Right lobe of liver (tissue), 6 donors: ENCODE measurements at places on chromosomes 1 and 21.

DNA sequence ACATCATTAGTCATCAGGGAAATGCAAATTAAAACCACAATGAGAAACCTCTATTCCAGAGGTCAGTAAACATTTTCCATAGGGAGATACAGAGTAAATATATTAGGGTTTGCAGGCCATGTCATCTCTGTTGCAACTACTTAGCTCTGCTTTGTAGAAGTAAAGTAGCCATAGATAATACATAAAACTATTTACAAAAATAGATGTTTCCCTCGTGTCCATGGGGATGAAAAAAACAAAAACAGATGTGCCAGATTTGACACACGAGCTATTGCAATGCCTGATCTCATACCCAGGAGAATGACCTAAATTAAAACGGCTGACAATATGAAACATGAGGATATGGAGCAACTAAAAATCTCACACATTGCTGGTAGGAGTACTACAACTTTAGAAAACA is 17.3 kb downstream of the LTN1 start:
- H3K36me3 ChIP-seq, result peaks cover 40% of the 10 kb centered on the region
- no peak overlapping the region for H3K27ac ChIP-seq
- DNase-seq, result no peak

- DNase-seq, result no peak
- H3K4me3 ChIP-seq, result no peak overlapping the region
- peaks cover 21% of the 10 kb centered on the region for H3K4me1 ChIP-seq
- no peaks in the 10 kb centered on the region for H3K36me3 ChIP-seq
- H3K27me3 ChIP-seq, result no peaks in the 10 kb centered on the region
Measured at GRCh38 chr1:54327386-54328065, 78.7 kb downstream of the SSBP3 start.

- no peaks in the 10 kb centered on the region for H3K4me1 ChIP-seq
- no peak for DNase-seq
- H3K36me3 ChIP-seq, result no peaks in the 10 kb centered on the region
- H3K4me3 ChIP-seq, result no peak overlapping the region
Measured at GRCh38 chr1:118363396-118363795, 178.4 kb upstream of the SPAG17 start.

DNA sequence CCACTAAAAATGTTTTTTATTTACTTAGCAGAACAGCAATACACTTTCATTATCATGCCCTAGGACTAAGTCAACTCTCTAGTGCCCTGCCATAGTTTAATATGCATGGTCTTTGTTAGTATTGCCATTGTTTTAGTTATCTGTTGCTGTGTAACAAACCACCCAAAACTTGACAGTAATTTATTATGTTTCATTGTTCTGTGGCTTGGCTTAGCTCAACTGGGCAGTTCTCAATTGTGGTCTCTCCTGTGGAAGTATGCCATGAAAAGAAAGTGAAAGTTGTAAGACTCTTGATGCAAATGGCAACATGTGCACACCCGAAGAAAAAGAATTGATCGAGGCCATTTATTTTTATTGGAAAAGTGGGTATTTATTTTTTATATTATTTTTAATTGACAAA is 206.3 kb upstream of the KCTD3 start:
- no peaks in the 10 kb centered on the region for H3K36me3 ChIP-seq
- H3K27ac ChIP-seq, result no peak overlapping the region
- no peaks in the 10 kb centered on the region for H3K27me3 ChIP-seq
- H3K4me3 ChIP-seq, result no peak overlapping the region

DNA sequence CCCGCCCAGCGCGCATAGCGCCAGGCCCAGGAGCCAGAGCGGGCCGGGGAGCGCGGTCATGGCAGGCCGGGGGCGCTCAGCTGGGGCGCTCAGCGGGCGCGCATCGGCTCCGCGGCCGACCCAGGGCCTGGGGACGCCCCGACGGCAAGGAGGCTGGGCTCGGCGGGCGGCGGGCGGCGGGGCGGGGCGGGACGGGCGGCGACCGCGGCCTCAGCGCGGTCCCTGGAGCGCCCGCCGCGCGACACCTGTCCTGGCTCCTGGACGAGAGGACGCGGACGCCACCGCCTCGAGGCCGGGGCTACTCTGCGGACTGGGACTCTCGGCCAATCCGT is 273 bp downstream of the BMP8B start:
- no peak overlapping the region for H3K27ac ChIP-seq
- H3K36me3 ChIP-seq, result no peaks in the 10 kb centered on the region
- H3K4me3 ChIP-seq, result peak overlapping the region; percentile 56
- no peaks in the 10 kb centered on the region for H3K27me3 ChIP-seq

DNA sequence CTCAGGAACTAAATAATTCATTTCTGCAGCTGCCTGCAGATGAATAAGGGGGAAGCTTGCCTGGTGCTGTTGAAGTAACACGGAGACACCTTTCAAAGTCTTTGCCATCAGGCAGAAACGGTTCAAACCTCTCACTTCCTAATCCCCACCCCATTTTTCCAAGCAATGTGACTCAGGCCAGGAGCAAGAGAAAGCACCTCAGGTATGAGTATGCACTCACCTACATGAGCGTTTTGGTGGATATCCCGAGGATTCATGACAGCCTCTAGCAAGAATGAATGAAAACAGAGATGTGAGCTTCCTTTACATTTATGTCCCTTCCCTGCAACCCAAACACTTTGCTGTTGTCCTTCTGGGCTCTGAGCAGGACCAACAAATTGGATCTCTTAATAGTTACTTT is 63.4 kb upstream of the LAX1 start:
- no peak for DNase-seq
- no peak overlapping the region for H3K27ac ChIP-seq
- peaks cover 21% of the 10 kb centered on the region for H3K36me3 ChIP-seq
- no peak overlapping the region for H3K4me3 ChIP-seq
- no peaks in the 10 kb centered on the region for H3K4me1 ChIP-seq

GRCh38 chr1:119739150-119739549 is 27.4 kb downstream of the PHGDH start:
- no peaks in the 10 kb centered on the region for H3K36me3 ChIP-seq
- H3K4me1 ChIP-seq, result peaks cover 23% of the 10 kb centered on the region
- H3K27me3 ChIP-seq, result no peaks in the 10 kb centered on the region
- DNase-seq, result no peak
- H3K27ac ChIP-seq, result no peak overlapping the region

DNA sequence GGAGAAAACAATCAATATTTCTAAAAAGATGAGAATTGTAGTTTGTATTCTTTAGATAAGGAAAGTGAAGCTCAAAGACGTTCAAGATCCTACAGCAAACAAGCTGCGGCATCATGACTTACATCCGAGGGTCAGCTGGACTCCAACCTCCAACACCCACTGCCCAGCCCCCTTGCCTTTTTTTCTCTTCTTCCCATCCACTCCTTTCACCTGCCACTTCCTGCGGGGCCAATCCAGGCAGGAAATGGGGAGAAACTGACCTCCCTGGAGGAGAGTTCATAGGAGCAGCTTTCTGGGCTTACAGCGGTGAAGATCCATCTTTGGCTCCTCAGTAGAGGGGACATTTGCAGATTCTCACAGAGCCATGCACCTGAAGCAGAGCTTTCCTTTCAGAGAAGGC is 361.5 kb downstream of the PTPRU start:
- no peaks in the 10 kb centered on the region for H3K27me3 ChIP-seq
- H3K36me3 ChIP-seq, result no peaks in the 10 kb centered on the region
- H3K4me1 ChIP-seq, result no peaks in the 10 kb centered on the region
- H3K27ac ChIP-seq, result no peak overlapping the region
- no peak overlapping the region for H3K4me3 ChIP-seq

DNA sequence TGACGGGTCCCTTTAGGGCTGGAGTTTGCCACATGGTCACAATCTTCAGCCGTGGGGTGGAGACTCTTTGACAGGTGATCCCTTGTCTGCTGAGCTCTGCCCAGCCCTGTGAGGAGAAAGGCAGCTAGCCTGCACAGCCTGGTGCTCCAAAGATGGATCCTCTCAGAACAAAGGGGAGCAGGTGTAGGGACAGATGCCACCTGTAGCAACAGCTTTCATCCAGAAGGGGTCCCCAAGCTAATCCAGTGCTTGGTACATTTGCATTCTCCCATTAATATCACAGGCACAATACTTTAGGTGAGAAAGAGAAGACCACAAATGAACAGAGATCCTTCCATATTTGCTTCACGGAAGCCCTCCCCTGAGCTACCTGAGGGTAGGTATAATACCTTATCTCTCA is 93.2 kb downstream of the CCDC185 start:
- DNase-seq, result no peak
- no peaks in the 10 kb centered on the region for H3K27me3 ChIP-seq
- no peak overlapping the region for H3K27ac ChIP-seq
- no peak overlapping the region for H3K4me3 ChIP-seq

DNA sequence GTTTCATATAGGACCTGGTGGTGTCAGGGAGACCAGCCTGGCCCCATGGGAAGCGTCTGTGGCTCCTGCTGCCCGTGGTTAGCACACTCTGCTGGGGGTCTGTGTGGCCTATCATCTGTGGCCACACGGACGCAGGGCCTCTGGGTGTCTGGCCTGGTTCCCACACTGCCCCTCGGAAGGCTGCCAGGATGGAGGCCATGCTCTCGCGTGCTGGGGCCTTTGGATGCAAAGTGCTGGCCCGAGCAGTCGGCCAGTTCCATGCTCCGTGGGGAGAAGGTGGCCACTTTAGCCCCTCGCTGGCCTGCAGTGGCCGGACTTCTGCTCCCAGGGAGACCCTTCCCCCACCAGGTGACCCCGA is 20.8 kb upstream of the LRRC3 start:
- no peak overlapping the region for H3K4me3 ChIP-seq
- no peak overlapping the region for H3K27ac ChIP-seq
- no peaks in the 10 kb centered on the region for H3K4me1 ChIP-seq
- no peaks in the 10 kb centered on the region for H3K36me3 ChIP-seq

DNA sequence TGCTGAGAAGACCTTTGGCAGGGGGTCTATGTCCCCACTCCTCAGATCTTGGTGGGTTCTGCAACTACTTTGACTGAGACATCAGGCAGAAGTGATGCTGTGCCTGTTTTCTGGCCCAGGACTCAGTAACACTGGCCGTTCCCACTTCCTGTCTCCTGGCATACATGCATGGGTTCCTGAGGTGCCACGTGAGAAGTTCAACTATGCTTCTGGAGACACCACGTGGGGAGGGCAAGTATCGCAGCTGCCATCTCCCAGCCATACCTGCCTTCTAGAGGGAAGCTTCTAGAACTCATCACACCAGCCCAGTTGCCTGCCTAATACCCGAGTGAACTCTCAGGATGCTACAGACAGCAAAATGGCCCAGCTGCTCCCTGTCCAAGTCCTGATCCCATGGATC is 65.8 kb downstream of the TRABD2B start:
- no peaks in the 10 kb centered on the region for H3K27me3 ChIP-seq
- no peak for DNase-seq

- no peaks in the 10 kb centered on the region for H3K27me3 ChIP-seq
- H3K4me3 ChIP-seq, result no peak overlapping the region
- no peaks in the 10 kb centered on the region for H3K4me1 ChIP-seq
- H3K27ac ChIP-seq, result no peak overlapping the region
- no peaks in the 10 kb centered on the region for H3K36me3 ChIP-seq
Measured at GRCh38 chr1:51044834-51045233, 57.2 kb upstream of the C1orf185 start.

GRCh38 chr21:42025376-42026081 is 15.4 kb upstream of the ZBTB21 start:
- no peaks in the 10 kb centered on the region for H3K27me3 ChIP-seq
- H3K36me3 ChIP-seq, result no peaks in the 10 kb centered on the region
- no peak for DNase-seq
- H3K4me3 ChIP-seq, result no peak overlapping the region

DNA sequence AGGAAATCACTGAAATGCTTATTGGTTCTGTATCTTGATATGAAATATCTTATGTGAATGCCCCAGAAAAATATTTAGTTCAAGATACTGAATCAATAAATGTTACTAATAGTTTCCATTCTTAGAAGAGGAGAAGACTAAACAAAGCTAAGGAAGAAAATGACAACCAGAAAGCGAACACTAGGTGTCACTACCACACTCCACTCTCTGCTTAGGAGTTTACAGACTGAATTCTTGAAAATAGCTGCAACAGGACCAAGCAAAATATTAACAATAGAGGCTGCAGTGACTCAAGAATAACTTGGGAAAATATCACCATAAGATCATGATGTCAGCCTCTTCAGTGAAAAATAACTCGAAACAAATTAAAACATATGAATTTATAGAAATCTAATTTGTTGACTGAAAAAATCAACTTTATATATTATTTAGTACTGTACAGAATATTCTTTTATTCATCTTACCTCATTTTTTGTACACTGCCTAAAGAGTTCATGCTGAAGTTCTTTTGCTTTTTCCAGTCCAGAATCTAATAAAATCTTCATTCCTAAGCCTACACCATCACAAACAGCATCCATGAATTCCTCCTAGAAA is 61.6 kb downstream of the KIF14 start:
- no peak overlapping the region for H3K27ac ChIP-seq
- no peaks in the 10 kb centered on the region for H3K27me3 ChIP-seq
- no peak overlapping the region for H3K4me3 ChIP-seq
- no peaks in the 10 kb centered on the region for H3K36me3 ChIP-seq
- no peak for DNase-seq
- no peaks in the 10 kb centered on the region for H3K4me1 ChIP-seq

GRCh38 chr1:43235451-43236121 is 34.2 kb upstream of the TMEM125 start:
- H3K4me3 ChIP-seq, result no peak overlapping the region
- H3K4me1 ChIP-seq, result peaks cover 54% of the 10 kb centered on the region
- H3K27me3 ChIP-seq, result no peaks in the 10 kb centered on the region
- peak; percentile 88 for DNase-seq
- peak overlapping the region; percentile 74 for H3K27ac ChIP-seq

- no peak overlapping the region for H3K4me3 ChIP-seq
- no peaks in the 10 kb centered on the region for H3K4me1 ChIP-seq
- no peaks in the 10 kb centered on the region for H3K36me3 ChIP-seq
- no peaks in the 10 kb centered on the region for H3K27me3 ChIP-seq
- DNase-seq, result no peak
Measured at GRCh38 chr21:46071082-46071481, 26.8 kb upstream of the COL6A2 start.

- H3K36me3 ChIP-seq, result no peaks in the 10 kb centered on the region
- no peak for DNase-seq
- peaks cover 2% of the 10 kb centered on the region for H3K4me1 ChIP-seq
- H3K4me3 ChIP-seq, result no peak overlapping the region
- no peak overlapping the region for H3K27ac ChIP-seq
Measured at GRCh38 chr1:117820096-117820495, 109.3 kb downstream of the GDAP2 start.
